ENCODE measurements at places on chromosomes 2 and 18.

GRCh38 chr2:157419031-157419575 is 24.8 kb downstream of the CYTIP start:
- no peak for DNase-seq

GRCh38 chr2:74515981-74516633 is 1.9 kb downstream of the TLX2 start:
- peak; percentile 19 for DNase-seq

GRCh38 chr2:167293172-167293781 is 405.0 kb downstream of the XIRP2 start:
- DNase-seq, result peak; percentile 49

GRCh38 chr18:3452750-3453539 is 3.0 kb downstream of the TGIF1 start:
- DNase-seq, result no peak

DNA sequence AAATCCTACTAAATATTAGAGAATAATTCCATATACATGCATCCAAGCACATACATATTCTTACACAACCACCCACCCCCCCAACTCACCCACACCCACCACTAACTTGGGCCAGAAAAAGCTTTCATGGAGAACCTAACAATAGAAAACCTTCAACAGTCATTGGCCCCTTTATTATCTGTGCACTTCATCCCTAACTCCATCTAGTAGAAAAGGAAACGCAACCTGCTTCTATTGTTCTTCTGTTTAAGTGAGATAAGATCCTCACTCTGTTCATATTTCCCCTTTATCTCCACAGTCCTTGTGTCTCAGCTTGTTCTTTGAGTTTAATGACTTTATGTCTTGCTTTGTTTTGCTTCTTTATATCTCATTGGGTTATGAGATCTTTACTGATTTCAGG is 1740.2 kb upstream of the CELF4 start:
- no peak for DNase-seq

GRCh38 chr2:37645836-37646235 is 25.6 kb downstream of the CDC42EP3 start:
- DNase-seq, result no peak

GRCh38 chr2:223523551-223524001 is 78.6 kb downstream of the SCG2 start:
- DNase-seq, result no peak

- no peak for DNase-seq
Observed at GRCh38 chr18:60563082-60563481, 190.5 kb upstream of the MC4R start.

DNA sequence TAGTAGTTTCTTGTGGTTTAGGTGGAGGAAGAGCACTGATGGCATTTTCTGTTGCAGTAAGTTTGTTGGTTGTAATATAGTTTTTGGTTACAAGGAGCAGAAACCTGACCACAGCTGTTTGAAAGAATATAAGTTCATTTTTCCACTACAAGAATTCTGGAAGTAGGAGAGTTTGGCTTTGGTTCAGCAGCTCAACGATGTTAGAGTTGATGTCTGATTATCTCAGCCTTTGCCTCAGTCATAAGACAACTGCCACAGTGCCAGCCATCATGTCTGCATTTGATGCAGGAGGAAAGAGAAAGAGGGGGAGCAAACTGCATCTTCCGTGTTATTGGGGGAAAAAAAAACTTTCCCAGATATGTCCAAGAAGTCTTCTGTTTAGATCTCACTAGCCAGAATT is 119.1 kb downstream of the LYPD1 start:
- DNase-seq, result no peak

GRCh38 chr18:55319459-55320193 is 268.4 kb downstream of the TCF4 start:
- DNase-seq, result no peak

DNA sequence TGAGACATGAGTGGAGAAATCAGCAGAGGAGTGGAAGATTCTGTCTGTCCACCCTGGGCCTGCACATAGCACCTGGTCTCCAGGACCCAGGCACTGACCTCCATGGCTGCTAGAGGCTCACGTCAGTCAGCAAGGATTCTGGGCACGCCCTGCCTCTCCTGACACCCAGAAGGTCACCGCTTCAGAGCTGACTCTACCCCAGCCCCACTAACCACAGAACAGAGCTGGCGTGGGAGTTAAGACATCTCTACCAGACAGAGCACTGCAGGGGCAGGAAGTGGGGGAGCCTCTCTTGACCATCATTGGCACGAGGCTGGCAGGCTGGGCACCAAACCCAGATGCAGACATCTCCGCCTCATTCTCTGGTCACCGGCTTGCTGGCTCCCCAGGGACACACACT is 3.0 kb downstream of the ADCY3 start:
- DNase-seq, result no peak

- no peak for DNase-seq
Observed at GRCh38 chr2:98191883-98192282, 104.9 kb downstream of the VWA3B start.

GRCh38 chr18:24414349-24415003 is 12.0 kb upstream of the IMPACT start:
- DNase-seq, result no peak

- DNase-seq, result no peak
Observed at GRCh38 chr2:188937228-188938220, 36.6 kb upstream of the COL3A1 start.

- no peak for DNase-seq
Observed at GRCh38 chr18:32668956-32669355, 103.9 kb downstream of the KLHL14 start.

GRCh38 chr2:136185981-136186776 is 68.2 kb upstream of the CXCR4 start:
- peak; percentile 53 for DNase-seq

DNA sequence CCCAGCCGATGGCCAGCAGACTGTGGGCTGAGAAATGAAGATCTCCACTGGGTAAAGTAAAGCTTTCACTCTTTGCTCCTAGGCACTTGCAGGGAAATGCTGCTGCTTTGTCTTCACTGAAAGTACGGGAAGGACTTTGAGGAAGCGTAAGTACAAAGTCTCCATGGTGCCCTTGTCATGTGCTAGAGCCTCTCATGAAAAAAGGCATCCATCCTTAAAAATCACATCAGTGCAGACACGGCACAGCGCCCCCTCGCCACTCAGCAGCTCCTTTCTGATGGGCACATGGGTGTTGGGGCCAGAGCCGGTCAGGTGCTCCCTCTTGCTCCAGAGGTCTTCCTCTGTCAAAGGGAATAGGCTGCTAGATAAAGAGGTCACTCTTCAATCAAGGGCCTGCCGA is 109.0 kb upstream of the STPG4 start:
- DNase-seq, result no peak

- DNase-seq, result no peak
Observed at GRCh38 chr2:111066062-111066593, 54.6 kb upstream of the BCL2L11 start.

- no peak for DNase-seq
Observed at GRCh38 chr18:37450434-37451132, 115.0 kb downstream of the CELF4 start.

DNA sequence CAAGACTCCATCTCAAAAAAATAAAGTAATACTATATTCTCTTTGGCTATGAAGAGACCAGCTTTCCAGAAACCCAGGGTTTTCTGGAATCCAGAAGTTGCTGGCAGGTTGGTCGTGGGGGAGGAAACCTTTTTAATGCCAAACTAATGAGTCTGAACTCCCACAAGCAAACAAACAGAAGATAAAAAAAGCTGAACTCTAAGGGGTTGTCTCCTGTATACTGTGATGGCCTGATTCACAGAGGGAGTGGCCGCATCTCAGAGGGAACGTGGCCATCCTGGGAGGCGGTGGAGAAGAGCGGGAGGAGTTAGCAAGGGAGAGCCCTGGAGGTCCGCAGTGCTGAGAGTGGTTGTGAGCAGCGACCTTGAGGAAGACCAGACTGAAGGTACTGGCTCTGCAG is 36.1 kb downstream of the LIMS1 start:
- DNase-seq, result no peak

GRCh38 chr18:68703326-68703725 is 11.6 kb downstream of the TMX3 start:
- no peak for DNase-seq

- no peak for DNase-seq
Observed at GRCh38 chr2:172680436-172681068, 55.1 kb upstream of the RAPGEF4 start.

DNA sequence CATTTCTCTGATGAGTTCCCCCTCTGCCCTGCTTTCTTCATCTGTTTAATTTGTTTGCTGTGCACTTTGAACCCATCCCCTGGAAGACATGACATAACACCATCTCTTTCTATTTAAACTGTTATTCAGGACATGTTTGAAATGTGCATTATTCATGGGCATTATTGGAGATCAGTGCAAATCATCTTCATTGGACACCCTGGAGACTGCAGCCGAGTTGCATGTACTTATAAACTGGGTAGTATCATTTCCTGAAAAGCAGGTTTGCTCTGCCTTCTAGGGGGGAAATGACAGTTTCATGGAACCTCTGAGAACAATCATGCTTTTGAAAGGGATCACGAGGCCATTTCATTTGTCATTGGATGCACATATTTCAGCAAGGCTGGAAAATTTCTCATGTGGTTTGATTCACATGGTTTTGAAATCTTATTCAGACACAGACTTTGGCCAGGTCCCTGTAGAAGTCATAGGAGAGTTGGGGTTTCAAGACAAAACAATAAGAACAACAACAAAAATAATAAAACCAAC is 462.8 kb upstream of the MEX3C start:
- DNase-seq, result no peak

DNA sequence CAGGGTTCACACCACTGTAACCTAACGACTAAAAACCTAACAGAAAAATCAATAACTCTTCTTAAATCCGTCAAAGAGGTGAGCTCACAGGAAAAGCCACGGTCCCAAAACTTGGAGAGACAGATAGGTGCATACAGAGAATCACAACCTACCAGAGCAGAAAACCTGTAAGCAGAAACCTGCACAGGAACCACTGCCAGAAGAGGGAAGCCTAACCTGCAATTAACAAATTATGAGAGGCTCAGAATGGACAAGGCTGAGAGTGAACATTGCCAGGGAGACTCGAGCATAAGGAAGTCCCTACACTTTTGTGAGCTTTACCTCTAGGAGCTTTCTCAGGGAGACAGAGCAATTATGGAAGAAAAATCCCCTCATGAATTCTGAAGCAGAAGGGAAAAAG is 156.2 kb upstream of the NETO1 start:
- no peak for DNase-seq

DNA sequence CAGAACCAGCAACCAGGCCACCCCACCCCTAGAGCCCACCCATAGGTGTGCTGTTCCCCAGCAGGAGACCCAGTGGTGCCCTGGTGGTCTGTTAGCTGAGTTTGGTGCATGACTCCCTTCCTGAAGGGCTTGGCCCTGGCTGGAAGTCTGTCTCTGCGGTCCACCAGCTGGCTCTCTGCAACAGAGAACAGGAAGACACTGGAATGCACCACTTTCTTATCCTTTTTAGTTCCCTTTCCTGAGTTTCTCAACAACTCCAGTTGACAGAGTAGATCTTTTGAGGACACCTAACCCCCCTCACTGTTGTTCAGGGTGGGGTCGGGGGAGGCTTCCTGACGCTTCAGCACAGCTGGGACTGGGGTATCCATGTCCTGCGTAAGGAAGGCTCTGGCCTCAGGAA is 11.9 kb upstream of the RPL37A start:
- DNase-seq, result no peak

- DNase-seq, result no peak
Observed at GRCh38 chr18:49459404-49460171, 857 bp downstream of the DYM start.

- no peak for DNase-seq
Observed at GRCh38 chr2:208983486-208983885, 440.4 kb upstream of the MAP2 start.

DNA sequence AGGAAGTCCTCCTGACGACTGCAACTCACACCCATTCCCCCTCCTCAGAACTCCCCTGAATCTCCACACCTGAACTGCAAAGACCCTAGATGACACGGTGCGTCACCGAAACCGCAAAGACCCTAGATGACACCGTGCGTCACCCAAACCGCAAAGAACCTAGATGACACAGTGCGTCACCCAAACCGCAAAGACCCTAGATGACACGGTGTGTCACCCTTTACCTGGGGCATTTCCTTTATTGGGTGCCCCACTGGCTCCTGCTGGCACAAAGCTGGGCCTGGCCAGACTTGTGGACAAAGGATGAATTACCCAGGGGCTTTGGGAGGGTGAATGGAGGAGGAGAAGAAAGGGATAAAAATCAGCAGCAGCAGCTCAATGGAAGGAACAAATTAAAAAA is 123.8 kb downstream of the CELF4 start:
- DNase-seq, result no peak

DNA sequence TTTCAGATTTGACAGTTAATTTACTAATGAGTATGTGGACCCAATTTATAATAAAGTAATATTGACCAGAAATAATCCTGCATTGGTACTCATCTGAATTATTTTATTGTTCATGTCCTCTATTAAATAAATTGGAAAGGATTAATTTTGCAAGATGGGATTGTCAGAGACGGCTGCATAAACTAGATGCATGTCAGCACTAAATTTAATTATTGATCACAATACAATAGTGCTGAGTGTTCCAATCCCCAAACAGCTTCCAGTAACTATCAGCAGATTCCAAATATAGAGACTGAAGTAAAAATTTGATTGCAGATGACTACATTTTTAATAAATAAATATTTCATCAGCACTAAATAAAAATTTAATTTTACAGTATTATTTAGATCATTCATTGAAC is 387.2 kb downstream of the GRB14 start:
- no peak for DNase-seq

GRCh38 chr2:23091900-23092299 is 293.1 kb upstream of the KLHL29 start:
- DNase-seq, result no peak

- no peak for DNase-seq
Observed at GRCh38 chr18:48407358-48407757, 1.8 kb downstream of the ZBTB7C start.

- no peak for DNase-seq
Observed at GRCh38 chr2:30766666-30767065, 40.6 kb downstream of the CAPN13 start.

- no peak for DNase-seq
Observed at GRCh38 chr2:55119711-55120487, 69.6 kb upstream of the RTN4 start.

- peak; percentile 19 for DNase-seq
Observed at GRCh38 chr18:79542876-79543750, 136.5 kb upstream of the CTDP1 start.

DNA sequence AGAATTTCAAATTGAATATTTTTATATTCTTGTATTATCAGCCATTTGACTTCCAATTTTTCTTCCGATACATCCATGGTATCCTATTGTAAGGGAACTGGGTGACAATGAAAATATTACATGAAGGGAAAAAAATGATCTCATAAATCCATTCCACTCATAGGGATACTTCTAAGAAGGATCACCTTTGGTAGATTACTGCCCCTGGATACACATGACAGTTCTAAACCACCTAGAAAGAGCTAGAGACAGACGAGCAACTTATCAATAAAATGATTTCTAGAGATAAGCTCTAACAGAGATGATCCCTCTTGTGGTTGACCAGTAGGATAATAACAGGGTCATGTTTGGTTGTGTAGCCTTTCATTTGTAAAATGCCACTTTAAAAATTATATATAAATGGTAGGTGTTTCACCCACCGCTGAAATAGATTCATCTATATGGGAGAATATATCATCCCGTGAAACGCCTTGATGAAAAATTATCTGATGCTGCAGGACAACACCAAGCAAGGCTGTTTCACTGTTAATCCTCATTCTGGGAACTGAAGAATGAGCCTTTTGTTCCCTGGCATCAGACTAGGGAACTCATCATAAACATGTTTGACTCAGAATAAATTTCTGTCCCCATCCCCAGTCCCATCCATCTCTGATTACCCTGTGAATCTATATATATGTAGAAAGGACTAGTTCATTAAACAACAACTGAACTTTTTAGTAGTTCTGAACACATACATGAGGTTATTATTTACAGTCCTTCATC is 180.0 kb downstream of the TCF4 start:
- peak; percentile 87 for DNase-seq

- no peak for DNase-seq
Observed at GRCh38 chr18:11150271-11150615, 874 bp upstream of the PIEZO2 start.

Measured in putamen (tissue), 1 donor.